Eye (tissue), 1 donor: ENCODE measurements at places on chromosomes 2 and 18.

DNA sequence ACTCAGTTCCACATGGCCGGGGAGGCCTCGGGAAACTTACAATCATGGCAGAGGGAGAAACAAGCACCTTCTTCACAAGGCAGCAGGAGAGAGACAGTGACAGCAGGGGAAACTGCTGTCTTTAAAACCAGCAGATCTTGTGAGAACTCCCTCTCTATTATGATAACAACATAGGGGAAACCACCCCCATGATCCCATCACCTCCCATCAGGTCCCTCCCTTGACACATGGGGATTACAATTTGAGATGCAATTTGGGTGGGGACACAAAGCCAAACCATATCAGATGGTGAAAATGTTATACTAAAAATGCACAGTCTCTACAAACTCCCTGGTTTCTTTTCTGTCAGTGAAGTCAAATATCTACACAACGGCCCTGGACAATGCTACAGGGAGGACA, 9.2 kb downstream of the TMEM18 start:
- DNase-seq, result no peak

GRCh38 chr2:37795938-37796337, 124.5 kb upstream of the CDC42EP3 start:
- peak; percentile 49 for DNase-seq

- DNase-seq, result no peak
Measured at GRCh38 chr2:172843266-172843582, 107.6 kb downstream of the RAPGEF4 start.

DNA sequence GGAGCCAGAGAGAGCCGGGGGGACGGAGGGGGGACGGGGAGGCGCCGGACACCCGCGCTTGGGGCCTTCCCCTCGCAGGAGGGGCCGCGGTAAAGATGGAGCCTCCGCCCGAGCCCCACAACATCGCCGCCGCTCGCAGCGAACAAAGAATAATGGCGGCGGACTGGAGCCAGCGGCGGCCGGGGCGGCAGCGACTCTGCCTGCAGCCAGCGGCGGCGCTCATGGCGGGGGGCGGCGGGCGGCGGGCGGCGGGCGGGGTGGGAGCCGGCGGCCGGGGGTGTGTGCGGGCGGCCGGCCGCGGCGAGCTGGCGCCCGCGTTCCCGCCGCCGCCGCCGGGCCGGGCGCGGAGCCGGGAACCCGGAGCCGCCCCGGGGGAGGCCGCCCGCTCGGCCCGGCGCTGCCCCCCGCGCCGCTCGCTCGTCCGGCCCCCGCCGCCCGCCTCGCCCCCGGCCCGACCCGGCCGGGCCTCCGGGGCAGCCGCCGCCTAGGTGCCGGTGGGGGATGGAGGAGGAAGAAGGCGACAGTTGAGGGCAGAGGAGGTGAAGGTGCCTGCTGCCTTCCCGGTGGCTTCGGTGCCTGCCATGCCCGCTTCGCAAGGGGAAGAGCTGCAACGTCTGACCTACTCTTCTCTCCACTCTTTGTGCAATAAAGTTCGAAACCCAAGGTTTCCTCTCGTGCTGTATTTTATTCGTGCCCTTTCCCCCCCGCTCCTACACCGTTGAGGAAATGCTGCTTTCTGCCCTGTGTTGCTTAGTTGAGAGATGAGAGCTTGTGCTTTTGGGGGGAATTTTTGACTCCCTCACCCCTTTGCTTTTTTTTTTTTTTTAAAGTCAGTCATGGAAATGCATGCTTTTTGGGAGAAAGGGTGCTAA, 634 bp downstream of the CREB1 start:
- peak; percentile 86 for DNase-seq

GRCh38 chr2:239291475-239292350, 109.1 kb downstream of the HDAC4 start:
- DNase-seq, result peak; percentile 88

DNA sequence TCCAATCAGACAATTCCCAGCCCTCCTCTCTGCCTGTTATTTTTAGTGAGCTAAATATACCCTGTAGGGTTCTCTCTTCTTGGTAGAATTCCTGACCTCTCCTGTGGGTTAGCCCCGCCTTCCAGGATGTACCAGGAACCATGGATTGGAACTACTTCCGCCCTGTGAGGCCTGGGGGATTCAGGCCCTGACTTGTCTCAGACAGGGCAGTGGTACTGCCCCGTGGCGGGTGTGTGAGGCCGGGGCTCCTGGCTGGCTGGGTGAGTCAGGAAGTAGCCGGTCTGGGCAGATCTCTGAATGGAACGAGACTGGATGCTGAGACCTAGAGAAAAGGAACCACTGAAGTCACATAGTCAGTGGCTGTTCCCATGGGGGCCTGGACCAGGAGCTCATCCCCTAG, 50.5 kb downstream of the DYSF start:
- DNase-seq, result no peak

DNA sequence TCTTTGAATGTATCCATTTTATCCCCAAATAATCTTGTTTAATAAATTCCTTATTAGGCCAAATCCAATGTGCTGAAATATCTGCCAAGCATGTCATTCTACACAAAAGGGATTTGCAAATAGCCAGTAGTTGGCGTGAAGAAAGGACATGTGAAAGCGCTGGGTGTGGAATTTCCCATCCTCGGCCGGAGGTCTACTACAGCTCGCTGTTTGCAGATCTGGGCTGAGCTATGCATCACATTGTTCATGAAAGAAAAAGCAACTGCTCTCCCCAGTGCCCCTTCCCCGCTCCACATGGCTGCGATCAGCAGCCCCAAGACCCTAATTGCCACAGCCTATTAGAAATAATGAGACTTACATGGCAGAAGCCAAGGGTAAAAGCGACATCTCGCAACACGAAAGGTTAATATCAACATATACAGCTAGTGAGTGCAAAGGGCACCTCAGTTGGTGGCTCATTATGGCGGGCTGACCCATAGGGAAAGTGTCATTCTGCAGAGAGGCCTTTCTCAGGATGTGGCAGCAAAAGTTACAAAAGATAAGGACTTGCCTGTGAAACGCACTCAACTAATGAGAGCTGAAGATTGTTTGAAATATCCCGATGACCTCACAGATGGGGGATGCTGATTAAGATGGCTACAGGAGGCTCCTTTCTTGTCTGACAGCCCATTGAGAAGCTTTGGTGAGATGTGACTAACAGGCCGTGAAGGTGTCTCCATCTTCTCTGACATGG, 126.9 kb upstream of the CYP1B1 start:
- DNase-seq, result peak; percentile 88

DNA sequence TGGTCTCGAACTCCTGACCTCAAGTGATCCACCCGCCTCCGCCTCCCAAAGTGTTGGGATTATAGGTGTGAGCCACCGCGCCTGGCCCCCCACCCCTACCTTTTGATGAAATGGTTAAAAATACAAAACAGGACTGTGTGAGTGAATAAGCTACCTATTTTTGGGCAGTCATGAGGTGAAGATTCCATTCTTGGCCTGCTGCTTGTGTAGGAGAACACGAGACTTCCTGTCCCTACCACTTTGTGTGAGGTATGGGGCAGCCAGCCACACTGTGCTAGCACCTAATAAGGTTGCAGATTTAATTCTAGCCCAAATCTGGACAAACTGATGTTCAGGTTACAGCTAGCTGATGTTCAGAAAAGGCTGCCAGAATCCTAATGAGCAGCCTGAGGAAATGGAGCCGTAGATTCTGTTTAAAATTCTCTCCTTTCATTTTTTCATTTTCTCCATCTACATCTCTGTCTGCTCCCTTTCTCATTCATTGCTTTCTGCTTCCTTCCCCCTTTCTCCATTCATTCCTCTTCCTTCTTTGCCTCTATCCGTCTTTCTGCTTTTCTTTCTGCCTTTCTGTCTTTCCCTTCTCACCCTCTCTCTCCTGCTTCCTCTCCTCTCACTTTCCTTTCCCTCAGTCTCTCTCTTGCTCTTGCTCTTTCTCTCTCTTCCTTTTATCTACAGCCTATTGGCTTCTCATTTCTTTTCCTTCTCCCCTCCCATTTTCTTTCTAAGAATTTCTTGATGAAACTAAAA, 4.6 kb upstream of the LTBP1 start:
- no peak for DNase-seq

DNA sequence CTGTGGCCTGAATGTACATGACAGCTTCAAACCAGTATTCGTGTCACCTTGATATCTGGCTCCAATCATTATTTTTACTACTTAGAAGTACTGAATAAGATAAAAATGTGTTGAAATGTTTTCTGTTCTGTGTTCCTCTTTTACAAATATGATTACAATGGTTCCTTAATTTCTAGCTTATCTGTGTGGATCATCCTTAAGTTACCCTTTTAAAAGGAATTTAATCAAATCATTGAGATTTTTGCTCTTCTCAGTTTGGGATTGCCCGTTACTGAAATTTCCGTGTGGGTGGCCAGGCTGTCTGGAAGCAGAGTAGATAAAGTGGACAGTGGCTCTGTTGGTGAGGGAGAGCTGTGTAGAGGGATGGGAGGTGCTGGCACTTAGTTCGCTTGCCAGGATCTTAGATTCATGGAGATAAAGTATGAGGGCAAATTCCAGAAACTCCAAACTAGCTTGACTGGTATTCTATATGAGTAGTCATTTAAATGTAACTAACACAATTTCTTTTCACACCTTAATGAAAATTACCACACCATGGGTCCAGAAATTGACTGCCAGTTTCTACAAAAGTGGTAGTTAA, 27.4 kb upstream of the SAG start:
- no peak for DNase-seq

GRCh38 chr2:119910566-119910965, 102.3 kb upstream of the EPB41L5 start:
- no peak for DNase-seq

DNA sequence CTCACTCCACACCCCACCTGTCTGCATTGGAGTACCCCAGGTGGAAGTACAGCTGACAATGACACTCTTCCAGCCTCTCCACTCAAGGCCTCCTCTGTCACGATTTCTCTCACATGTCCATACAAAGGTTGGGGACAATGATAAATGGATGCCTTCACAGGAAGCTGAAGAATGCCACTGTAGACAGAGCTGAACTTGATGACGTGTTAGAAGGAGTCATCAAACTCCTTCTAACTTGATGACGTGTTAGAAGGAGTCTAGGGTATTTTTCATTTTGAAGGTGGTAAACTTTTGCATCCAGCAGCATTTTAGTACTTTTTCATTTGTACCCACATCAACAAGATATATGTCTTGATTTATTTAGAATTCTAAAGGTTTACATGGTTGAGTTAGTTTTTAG, 163.5 kb upstream of the DNMT3A start:
- no peak for DNase-seq

DNA sequence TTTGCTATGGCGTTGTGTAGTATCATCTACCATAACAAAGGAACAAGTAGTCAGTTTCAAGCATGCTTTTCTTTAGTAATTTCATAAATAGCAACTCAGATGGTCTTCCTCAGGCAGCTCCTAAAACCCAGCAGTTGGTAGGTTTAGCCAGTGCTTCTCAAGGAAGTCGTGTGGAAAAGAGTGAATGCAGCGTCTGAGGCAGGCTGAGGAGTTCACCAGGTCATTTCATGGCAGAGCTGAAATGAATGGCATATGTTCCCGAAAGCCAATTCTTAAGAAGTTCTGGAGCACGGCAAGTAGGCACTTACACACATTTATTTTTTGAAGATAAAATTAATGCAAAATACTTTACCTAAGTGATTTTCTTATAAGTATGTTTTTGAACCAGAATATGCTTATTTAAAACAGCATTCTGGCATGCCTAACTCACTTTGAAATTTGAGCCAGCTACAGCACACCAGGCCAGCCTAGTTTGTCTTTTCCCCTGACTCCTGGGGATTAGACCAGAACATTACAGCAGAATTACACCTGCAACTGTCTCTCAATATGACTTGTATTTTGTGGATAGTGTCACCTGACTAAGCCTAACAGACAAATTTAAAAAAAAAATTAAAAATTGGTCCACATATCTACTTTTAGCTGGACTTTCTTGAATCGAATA, 62.2 kb downstream of the OSBPL6 start:
- peak; percentile 67 for DNase-seq

DNA sequence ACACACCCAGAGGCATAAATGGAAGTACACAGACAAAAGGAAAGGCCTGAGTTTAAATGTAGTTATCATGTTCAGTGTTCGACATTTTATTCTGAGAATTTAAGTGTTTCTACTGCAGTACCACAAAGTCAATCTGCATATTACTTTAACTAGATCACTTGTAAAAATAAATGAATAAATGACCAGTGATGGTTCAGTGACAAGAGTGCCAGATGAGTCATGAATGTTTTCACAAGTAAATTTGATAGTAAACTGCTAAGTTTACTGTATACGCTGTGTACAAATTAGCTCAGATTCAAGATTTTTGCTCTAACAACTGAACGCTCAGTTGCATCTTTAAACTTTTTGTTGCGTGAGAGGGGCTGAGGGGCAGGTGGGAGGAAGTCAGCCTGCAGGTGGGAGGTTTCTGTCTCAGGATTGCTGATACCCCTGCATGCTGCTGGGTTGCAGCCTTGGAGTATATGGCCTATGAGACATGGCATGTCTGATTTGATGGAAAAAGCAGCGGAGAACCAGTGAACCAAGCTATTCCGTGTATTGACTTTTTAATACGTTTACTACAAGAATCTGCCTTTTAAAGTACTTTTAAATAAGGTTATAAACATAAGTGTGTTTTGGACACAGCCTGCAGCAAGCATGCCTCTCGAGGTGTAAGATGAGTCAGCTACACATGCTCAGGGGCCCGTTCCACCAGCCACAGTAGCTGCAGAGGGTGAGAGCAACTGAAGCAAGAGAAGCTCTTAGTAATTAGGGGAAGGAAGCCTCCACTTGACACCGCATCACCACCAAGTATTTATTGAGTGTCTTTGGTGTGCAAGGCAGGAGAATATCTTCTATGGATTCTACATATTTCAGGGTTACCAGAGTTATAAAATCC, 245.1 kb downstream of the NEDD4L start:
- DNase-seq, result peak; percentile 45

DNA sequence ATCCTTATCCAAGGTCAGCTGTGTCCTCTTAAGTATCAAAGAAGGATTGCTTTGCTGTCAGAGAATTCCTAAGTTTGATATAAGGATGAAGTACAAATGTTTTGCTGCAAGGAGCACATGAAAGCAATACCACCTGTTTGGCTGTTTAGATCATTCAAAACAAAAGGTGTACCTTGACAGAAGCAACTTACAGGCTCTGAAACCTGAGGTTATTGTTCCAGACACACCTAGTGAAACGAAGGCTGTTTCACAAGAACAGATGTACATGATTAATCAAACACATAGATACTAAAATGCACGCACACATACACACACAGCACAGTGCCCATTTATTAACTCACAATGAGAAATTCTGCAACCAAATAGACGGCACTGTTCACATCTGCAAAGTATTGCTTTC, 166.2 kb downstream of the RBM43 start:
- no peak for DNase-seq

GRCh38 chr2:55051026-55051866, 995 bp upstream of the RTN4 start:
- peak; percentile 84 for DNase-seq
